ENCODE measurements at places on chromosomes 2 and 18.

- no peak for DNase-seq
These were observed 93.0 kb downstream of the NRP2 start for GRCh38 chr2:205775097-205775877.

GRCh38 chr2:24163601-24164000 lies 11.3 kb upstream of the FAM228A start:
- DNase-seq, result no peak

DNA sequence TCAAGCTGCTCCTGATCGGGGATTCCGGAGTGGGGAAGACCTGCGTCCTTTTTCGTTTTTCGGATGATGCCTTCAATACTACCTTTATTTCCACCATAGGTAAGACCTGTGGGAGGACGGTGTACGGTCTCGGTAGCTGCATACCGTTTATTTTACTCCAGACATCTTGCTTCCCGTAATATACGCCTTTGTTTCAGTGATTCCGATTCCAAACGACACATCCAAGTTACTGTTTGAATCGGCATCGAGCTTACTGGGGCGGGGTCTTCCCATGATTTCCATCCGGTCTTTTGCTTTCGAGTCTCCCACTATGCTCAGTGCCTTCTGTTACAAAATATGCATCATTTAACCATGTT lies 731 bp downstream of the RAB10 start:
- DNase-seq, result peak; percentile 18

DNA sequence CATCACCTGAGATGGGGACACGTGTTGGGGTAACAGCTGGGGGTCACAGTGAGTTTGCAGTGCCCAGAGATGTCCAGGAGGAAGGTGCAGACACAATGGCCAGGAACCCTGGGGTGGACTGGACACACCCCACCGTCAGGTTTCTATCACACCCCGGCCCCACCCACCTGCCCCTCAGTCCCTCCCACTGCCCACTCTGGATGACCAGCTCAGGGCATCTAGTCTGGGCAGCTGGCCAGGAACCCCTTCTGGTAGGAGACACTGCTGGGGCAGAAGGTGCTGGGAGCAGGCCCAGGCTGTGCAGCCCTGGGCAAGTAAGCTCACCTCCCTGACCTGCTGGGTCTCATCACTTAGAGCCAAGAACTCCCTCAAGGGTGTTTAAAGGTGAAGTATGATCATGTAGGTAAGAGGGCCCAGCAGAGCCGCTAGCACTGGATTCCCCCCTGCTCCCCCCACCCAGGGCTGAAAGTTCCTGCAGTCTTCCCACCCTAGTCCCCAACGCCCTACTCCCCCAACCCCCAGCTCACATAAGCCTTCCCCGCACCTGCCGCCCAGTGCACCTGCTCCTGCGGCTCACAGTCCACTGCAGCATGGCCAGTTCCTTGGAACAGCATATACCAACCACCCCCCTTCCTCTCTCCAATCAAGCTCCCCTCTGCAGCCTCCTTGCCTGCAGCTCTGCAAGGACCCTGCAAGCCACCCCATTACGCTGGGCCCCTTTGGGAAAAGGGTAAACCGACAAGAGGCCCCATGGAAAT lies 17.3 kb downstream of the BIN1 start:
- DNase-seq, result no peak

DNA sequence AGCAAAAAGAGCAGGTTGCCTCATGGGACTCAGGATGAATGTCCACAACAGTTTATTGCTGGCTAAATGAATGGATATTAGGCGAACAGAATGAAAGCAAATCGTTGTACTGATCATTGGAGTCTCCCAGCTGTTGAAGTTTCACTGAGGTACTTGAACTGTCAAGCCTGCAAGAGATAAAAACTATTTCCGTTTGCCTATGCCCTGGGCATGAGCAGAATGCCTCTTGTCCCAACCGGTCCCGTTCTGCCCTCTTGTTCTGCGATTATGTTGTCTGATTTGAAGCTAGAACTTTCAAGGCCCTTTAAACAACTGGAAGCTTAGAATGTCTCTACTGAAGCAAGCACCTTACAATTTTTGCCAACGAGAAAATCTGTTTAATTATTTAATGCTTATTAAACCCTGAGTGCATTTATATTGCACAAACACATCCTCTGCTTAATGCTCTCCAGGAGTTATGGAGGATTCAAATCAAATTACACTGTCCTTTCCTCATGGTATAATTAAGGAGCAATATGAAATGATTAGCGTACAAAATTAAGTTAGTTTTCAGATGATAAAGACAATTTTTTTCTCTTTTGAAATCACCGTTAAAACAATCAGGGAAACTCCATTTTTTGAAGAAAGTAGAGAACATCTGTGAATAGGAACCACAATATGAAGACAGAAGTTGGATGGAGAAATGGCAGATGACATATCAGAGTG lies 17.7 kb downstream of the QPCT start:
- peak; percentile 30 for DNase-seq

DNA sequence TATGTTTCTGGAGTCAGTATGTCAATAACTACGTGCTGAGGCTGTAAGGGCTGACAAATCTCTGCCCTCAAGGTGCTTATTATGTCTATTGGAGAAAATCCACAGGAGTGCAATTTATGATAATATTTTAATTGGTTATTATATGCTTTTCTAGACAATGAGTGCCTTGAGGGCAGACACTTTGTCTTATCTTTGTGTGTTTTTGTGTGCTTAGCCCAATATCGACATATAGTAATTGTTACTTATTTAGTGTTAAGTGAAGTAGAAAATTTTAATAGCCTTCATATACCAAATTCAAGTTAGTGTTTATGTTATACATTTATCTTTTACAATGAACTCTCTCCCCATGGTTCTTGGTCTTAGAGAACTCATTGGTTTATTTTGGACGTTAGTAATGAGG lies 118.9 kb downstream of the WDR7 start:
- DNase-seq, result no peak

DNA sequence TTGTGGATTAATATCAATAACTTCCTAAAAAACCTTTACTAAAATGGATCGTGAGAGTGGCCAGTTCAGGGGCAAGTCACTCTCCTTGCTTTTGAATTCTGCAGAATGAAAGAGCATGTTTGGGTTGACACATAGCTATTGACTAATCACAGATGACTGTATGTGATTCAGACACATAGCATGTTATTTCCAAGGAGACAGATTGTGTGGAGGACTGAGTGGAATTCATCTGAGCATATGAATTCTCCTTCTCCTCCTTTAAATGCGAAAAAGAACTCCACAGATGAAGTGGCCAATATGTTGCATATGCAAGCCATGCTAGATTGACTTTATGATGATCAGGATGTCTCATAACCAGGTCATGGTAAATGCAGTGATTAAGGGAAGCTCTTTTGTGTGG lies 249.4 kb upstream of the FAM98A start:
- no peak for DNase-seq

GRCh38 chr2:11241412-11242203 lies 86.3 kb downstream of the SLC66A3 start:
- no peak for DNase-seq

DNA sequence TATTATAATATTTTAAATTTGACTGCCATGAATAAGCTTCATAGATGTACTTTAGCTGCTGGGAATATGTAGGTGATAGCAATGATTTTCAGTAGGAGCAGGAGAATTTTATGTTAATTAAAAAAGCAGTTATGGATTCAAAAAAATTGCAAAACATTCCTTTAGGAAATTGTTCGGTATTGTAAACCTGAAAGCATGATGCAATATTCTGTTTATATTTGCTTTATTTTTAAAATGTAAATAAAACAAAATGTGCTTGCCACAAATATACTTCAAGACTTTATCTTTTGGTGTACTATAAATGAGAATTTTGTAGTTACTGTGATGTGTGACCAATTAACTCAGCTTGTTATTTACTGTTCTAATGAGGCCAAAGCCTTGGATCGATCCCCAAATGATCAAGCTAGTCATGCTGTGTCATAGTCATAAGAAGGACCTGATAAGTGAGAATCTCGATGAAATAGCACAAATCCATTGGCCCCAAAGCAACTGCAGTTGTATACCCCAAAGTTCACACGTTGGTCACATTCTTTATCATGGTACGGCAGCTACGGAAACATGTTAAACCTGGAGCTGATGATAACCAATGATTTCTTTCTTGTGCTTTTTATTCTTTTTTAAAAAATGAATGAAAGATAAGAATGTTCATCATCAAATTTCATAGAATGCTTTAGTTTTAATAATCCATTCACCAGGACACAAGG lies 23.6 kb upstream of the ATIC start:
- DNase-seq, result no peak

GRCh38 chr2:208129744-208130711 lies at the start of gene CRYGC:
Gene CRYGC, minus strand, starts transcription at chr2:208129828. Its CDS starts 36 bp downstream, at chr2:208129792.
- DNase-seq, result no peak
